ENCODE measurements at places on chromosomes 2 and 18. TPM values are rescaled to one million over a fixed set of nuclear protein-coding genes. Genes with fewer than 3 reads are reported as not detected.
A peak's percentile ranks its signal among the peaks of the same experiment; 100 is the strongest.

Gene HIBCH
- 14.7 TPM for total RNA-seq

Gene SNED1
- 9.6 TPM for total RNA-seq

Gene FBLN7
- total RNA-seq = 0.70 TPM

Gene SLC19A3
- total RNA-seq = 4.5 TPM

Gene KYNU
- 44.5 TPM for total RNA-seq

Gene SIX3
- total RNA-seq = 1.4 TPM

Gene ACADL
- total RNA-seq = 0.24 TPM

Gene APOB
- not detected for total RNA-seq

Gene AMMECR1L
- 17.1 TPM for total RNA-seq

Gene UGT1A4
- total RNA-seq = 73.6 TPM

Gene IL36RN
- 1.0 TPM for total RNA-seq

Gene SLC9A2
- 13.4 TPM for total RNA-seq

Gene ACTG2
- not detected for total RNA-seq

DNA sequence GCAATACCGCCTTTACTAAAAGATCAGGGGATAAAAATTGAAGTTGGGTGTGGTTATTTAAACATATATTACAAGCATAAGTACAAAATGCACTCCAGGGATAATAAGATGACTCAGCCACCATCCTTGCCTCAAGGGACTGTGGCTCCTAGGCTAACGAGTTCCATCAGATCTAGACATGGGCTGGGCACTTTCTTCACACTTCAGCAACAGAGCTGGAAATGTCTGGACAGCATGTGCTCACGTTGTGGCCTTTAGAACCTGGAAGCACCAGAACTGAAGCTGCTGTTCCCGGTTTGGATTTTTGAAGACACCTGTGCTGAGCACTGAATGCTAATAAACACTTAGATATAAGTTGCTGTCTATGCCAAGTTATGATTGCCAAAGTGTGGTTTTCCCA, 384.2 kb upstream of the SALL3 start:
- no peaks in the 10 kb centered on the region for H3K4me1 ChIP-seq
- no peak for DNase-seq
- no peak overlapping the region for H3K4me3 ChIP-seq
- H3K36me3 ChIP-seq = no peaks in the 10 kb centered on the region
- H3K27ac ChIP-seq = no peak overlapping the region

DNA sequence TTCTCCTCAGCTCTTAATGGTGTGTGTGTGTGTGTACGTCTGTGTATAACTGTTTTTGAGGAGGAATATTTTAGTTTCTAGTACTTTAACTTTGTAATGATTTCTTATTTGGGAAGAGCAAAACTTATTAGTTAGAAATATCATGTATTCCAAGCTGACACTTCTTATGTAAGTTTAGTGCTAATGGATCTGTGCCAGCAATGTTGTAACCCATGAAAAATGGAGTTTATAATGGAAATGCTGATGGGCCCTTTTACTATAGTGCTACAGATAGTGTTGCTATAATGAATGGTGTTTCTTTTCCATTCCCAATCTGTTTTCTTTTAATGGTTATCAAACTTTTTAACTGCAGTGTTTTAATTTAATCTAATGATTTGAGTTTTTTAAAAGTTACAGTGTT, 49.8 kb upstream of the OTX1 start:
- peaks cover 15% of the 10 kb centered on the region for H3K36me3 ChIP-seq
- no peak overlapping the region for H3K27ac ChIP-seq
- no peak for DNase-seq
- H3K4me1 ChIP-seq = no peaks in the 10 kb centered on the region
- H3K27me3 ChIP-seq = no peaks in the 10 kb centered on the region
- H3K4me3 ChIP-seq = no peak overlapping the region

GRCh38 chr2:21754164-21754788, 630.5 kb downstream of the TDRD15 start:
- no peak overlapping the region for H3K27ac ChIP-seq
- H3K27me3 ChIP-seq = no peaks in the 10 kb centered on the region
- no peaks in the 10 kb centered on the region for H3K36me3 ChIP-seq
- H3K4me3 ChIP-seq = no peak overlapping the region
- no peaks in the 10 kb centered on the region for H3K4me1 ChIP-seq

DNA sequence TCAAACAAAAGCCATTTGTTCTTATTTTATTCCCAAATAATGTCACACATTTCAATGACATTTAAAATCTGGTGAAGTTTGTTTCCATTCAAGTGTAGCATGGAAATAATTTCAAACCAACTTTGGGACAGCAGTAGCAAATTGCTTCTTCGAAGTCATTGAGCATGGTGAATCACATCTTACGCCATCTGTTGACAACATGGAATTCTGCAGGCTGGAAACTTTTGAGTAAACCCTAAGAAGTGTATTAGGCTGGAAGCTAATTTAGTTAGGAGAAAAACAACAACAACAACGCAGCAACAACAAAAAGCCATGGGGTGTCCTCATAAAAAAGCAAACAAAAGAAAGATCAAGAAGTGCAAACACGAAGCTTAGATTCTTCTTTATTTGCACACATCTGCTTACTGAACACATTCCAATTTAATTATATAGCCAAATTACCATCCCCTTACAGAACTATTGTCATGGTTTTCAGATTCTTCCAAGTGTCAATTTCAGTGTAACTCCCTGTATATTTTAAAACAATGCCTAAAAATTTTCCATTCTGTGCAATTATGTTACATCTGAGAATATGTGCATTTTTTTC, 659.0 kb upstream of the CDH7 start:
- H3K36me3 ChIP-seq = no peaks in the 10 kb centered on the region
- no peak for DNase-seq
- H3K27me3 ChIP-seq = no peaks in the 10 kb centered on the region
- no peak overlapping the region for H3K27ac ChIP-seq
- no peaks in the 10 kb centered on the region for H3K4me1 ChIP-seq
- no peak overlapping the region for H3K4me3 ChIP-seq

GRCh38 chr2:98508709-98509066, 64.0 kb downstream of the INPP4A start:
- DNase-seq = no peak
- H3K36me3 ChIP-seq = no peaks in the 10 kb centered on the region
- no peak overlapping the region for H3K27ac ChIP-seq
- H3K4me1 ChIP-seq = no peaks in the 10 kb centered on the region
- no peak overlapping the region for H3K4me3 ChIP-seq

GRCh38 chr2:32627441-32627813, 423 bp upstream of the TTC27 start:
- H3K4me3 ChIP-seq = peak overlapping the region; percentile 69
- DNase-seq = no peak
- H3K27ac ChIP-seq = no peak overlapping the region
- H3K36me3 ChIP-seq = peaks cover 7% of the 10 kb centered on the region
- no peaks in the 10 kb centered on the region for H3K27me3 ChIP-seq

- H3K4me1 ChIP-seq = peaks cover 9% of the 10 kb centered on the region
- H3K27me3 ChIP-seq = peaks cover 68% of the 10 kb centered on the region
- no peak for DNase-seq
- peak within 1 kb of the TSS; percentile 66 for H3K4me3 ChIP-seq
- no peaks in the 10 kb centered on the region for H3K36me3 ChIP-seq
Observed at GRCh38 chr2:152098496-152099366, at the start of gene CACNB4. TSS of gene CACNB4 (minus strand) at chr2:152099044.

DNA sequence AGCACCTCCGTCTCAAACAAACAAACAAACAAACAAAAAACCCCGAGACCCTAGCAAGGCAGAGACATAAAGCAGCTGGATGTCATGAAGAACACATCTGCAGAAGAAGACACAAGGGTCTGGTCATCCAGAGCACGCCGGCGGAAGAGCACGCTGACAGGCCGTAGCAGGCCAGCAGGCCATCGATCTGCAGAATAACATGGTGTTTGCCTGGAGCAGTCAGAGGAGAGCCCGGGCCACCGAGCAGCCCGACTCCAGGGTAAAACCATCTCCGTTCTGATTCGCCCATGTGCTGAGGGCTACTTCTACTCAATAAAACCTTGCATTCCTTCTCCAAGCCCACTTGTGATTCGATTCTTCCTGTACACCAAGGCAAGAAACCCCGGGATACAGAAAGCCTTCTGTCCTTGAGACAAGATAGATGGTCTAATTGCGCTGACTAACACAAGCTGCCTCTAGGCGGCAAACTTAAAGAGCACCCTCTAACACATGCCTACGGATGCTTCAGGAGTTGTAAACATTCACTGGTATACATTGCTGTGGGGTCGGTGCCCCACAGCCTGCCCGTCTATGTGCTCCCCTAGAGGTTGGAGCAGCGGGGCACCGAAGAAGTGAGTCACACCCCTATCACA, 549.8 kb upstream of the NRXN1 start:
- H3K27ac ChIP-seq = no peak overlapping the region
- no peaks in the 10 kb centered on the region for H3K4me1 ChIP-seq
- DNase-seq = no peak
- no peaks in the 10 kb centered on the region for H3K27me3 ChIP-seq
- no peaks in the 10 kb centered on the region for H3K36me3 ChIP-seq

- H3K27ac ChIP-seq = no peak overlapping the region
- H3K27me3 ChIP-seq = no peaks in the 10 kb centered on the region
- H3K4me1 ChIP-seq = no peaks in the 10 kb centered on the region
- H3K36me3 ChIP-seq = no peaks in the 10 kb centered on the region
Observed at GRCh38 chr2:168692132-168692744, 110.2 kb upstream of the NOSTRIN start.

DNA sequence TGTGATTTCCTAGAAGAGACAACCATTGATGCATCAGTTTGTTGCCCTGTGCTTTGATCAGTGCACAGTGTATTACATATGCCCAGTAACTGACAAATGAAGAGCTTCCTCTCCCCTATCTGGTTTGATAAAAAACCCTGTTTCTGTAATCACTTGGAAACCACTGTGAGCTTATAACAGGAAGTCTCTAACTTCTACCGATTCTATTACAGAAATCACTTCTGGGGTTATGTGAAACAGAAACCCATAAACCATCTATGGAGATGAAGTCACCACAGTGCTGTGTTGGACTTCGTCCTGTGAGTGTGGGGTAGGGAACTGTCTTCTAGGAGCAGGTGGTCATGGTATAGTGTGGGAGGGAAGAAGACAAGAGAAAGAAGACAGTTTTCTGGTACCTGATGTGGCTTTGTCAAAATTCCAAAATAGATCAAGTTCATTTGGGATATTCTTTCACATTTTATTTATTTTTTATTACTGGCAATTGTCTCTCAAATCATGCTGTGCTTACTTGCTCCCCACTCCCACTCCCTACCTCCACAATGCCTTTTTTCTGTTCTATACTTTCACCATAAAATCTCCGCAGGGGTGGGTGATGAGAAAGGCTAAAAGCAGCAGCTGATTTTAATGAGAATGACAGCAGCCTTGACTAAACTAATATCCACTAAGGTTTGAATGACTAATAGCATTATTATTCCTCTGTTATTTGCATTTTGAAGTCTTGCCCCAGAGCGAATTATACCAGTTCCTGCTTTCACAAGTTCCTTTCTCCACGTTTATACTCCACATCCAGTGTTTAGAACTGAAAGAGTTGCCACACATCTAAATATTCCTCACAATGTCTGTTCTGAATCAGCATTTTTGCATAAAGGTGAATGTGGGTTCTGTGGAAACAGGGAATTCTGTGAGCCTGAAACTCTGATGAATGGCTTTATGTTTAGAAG, 41.7 kb upstream of the RND3 start:
- peaks cover 51% of the 10 kb centered on the region for H3K4me1 ChIP-seq
- H3K27ac ChIP-seq = peak overlapping the region; percentile 95
- peak overlapping the region; percentile 33 for H3K4me3 ChIP-seq
- no peak for DNase-seq
- no peaks in the 10 kb centered on the region for H3K27me3 ChIP-seq

- no peaks in the 10 kb centered on the region for H3K4me1 ChIP-seq
- H3K27ac ChIP-seq = no peak overlapping the region
- no peak for DNase-seq
Observed at GRCh38 chr2:187075199-187075635, 226.2 kb upstream of the ZSWIM2 start.

DNA sequence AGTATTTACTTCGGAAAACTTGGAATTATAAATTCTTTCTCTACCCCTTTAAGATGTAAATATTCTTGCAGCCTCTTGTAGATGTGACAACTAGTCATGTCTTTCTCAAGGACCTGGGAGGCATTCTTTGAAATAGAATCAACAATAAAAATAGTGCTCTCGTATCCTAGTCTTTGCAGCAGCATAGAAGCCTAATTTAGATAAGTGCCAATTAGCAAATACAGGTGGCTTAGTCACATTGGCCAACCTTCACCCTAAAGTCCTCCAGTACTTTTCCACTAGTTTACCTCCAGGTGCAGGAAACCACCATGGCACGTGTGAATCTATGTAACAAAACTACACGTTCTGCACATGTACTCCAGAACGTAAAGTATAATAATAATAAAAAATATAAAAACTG, 3.5 kb upstream of the ZSWIM2 start:
- no peaks in the 10 kb centered on the region for H3K27me3 ChIP-seq
- H3K27ac ChIP-seq = no peak overlapping the region
- H3K4me3 ChIP-seq = no peak overlapping the region
- no peak for DNase-seq
- H3K4me1 ChIP-seq = no peaks in the 10 kb centered on the region

DNA sequence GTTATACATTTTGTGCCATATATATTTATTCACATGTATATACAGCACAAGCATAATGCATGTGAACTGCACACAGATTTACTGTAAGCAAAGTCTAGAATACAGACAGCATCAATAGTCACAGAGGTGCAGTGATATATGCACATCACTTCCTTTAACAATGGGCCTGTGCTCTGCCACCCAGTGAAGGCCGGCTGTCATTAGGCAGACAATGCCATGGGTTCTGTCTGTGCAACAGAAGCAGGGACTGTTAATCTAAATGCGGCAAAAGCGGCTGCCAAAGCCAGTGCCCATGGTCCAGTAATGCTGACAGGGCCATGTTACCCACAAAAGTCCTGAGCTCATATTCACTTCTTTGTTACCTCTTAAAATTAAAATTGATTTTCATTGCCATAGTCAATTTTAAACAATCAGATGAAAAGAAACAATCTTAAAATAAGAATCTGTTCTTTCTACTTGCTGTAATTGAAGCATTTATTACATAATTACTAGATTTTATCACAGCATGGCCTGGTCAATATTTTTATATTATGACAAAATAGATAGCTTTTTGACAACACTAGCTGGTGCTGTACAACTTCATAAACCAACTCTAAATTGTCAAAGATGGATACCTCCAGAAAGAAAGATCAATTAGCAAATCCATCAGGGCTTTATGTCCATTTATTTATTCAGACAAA, 232.0 kb downstream of the STK39 start:
- H3K4me3 ChIP-seq = no peak overlapping the region
- no peaks in the 10 kb centered on the region for H3K36me3 ChIP-seq
- no peaks in the 10 kb centered on the region for H3K4me1 ChIP-seq

DNA sequence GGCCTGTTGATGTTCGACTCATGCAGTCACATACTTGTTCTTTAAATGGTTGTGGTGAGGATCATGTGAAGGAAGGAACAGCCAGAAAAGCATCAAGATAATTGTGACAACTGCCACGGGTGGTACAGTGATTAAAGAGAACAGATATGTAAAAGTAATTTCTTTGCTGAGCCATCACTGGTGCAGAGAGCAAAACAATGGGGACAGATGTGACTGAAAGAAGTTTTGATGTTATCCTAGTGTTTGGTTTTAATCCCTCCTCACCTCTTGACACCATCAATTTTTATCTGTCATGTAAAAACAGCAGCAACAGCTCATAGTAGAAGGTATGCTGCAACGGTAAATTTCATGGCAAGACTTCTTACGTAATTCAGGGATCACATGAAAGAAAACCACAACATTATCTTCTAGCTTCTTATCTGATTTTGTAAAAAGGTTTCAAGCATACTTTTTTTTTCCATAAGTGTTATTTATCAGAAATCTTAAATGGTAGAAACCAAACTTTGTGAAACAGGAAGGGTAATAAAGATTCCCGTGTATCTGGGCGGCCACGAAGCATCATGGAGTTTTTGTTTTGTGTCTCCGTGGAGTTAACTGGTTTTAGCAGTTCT, 65.2 kb downstream of the PLCL1 start:
- H3K36me3 ChIP-seq = no peaks in the 10 kb centered on the region
- no peaks in the 10 kb centered on the region for H3K27me3 ChIP-seq
- H3K4me1 ChIP-seq = no peaks in the 10 kb centered on the region
